Activated naive CD8-positive, alpha-beta T cell treated with anti-CD3 and anti-CD28 coated beads for 36 hours (primary cell): ENCODE measurements at places on chromosomes 11 and 22.

DNA sequence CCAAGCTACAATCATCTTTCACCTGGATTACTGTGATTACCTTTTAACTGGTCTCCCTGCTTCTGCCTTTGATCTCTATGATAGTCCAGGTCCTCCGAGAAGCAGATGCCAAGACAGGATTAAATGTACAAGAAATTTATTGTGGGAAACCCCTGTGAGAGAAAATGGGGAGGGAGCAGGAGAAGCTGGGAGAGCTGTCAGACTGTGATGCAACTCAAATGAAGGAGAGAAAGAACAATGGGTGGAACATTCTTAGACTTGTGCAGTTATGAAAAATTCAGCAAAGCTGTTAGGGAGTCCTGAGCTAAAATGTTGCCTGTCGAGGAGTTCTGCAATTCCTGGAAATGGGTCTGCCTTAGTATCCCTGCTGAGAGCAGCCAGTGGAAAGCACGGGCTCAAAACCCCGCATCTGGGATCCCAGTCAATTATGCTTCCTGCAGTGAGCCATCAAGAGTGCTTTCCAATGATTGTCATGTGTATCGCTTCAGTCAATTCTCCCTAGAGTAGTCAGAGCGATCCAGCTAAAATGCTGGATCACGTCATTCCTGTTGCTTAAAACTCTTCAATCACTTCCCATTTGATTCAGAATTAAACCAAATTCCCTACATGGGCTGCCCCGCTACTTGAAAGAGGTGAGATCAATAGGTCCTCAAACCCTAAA lies 16.5 kb upstream of the CSTF3 start:
- no peaks in the 10 kb centered on the region for H3K27me3 ChIP-seq
- H3K4me3 ChIP-seq: no peak overlapping the region
- H3K27ac ChIP-seq: no peak overlapping the region

DNA sequence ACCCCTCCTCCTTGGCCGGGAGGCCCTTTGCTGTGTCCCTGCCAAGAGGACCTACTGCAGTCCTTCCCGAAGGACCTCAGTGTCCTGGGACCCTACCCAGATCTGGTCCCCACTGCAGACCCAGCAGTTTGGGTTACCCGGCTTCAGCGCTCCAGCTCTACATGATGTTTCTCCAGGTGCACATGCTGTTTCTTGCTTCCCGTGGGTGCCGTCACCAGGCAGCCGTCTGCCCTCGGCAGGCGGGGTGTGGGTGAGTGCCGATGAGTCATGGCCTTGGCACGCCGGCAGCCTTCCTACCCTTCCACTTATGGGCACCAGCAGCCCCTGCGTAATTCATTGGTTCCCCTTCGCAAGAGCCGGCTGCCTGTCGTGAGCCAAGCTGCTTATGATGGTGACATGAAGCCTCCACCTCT lies 101.8 kb downstream of the BCR start:
- H3K4me1 ChIP-seq: peaks cover 14% of the 10 kb centered on the region
- H3K4me3 ChIP-seq: no peak overlapping the region
- no peak overlapping the region for H3K27ac ChIP-seq
- no peaks in the 10 kb centered on the region for H3K36me3 ChIP-seq
- DNase-seq: no peak
- no peaks in the 10 kb centered on the region for H3K27me3 ChIP-seq

GRCh38 chr11:8258289-8258688 lies 5.4 kb downstream of the LMO1 start:
- peaks cover 42% of the 10 kb centered on the region for H3K27me3 ChIP-seq
- H3K4me3 ChIP-seq: no peak overlapping the region
- DNase-seq: no peak
- no peaks in the 10 kb centered on the region for H3K4me1 ChIP-seq
- no peaks in the 10 kb centered on the region for H3K36me3 ChIP-seq

DNA sequence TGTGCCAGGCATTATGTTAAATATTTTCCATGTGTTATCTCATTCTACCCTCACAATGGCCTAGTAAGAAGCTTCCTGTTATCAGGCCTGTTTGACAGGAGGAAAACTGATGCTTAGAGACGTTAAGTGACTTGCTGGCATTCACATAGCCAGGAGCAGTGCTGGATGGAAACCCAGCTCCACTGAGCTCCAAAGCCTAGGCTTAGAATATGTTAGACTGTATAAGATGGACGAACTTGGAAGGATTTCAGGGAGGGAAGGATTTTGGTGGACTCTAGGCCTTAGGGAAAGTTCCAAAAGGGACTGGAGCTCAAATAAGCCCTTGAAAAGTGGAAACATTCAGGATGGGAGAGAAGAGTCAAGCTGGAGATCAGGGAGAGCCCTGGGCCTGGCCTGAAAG lies 2.1 kb downstream of the CD44 start:
- H3K27ac ChIP-seq: peak overlapping the region; percentile 86
- H3K36me3 ChIP-seq: peaks cover 56% of the 10 kb centered on the region
- DNase-seq: no peak
- peak overlapping the region; percentile 88 for H3K4me3 ChIP-seq

DNA sequence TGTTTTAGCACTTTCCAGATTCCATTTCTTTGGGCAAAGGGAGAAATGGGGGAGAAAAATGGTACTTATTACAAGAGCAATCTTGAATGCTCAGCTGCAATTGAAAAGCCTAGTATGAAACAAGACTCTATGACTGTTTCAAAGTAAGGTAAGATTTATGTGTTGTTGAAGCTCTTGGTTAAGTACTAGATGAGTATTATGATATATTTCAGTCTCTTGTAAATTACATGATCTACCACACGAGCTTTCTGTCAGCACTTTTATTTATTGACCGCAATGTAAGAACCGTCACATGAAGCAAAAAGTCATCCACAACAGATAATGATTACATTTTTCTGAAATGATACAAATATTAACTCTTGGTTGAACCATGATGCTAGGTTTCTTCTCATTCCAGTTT lies 906.7 kb upstream of the CHORDC1 start:
- no peaks in the 10 kb centered on the region for H3K36me3 ChIP-seq
- H3K27me3 ChIP-seq: no peaks in the 10 kb centered on the region
- no peak overlapping the region for H3K4me3 ChIP-seq
- no peaks in the 10 kb centered on the region for H3K4me1 ChIP-seq
- no peak for DNase-seq
- H3K27ac ChIP-seq: no peak overlapping the region

- no peaks in the 10 kb centered on the region for H3K4me1 ChIP-seq
- no peak overlapping the region for H3K4me3 ChIP-seq
- peaks cover 18% of the 10 kb centered on the region for H3K36me3 ChIP-seq
- no peaks in the 10 kb centered on the region for H3K27me3 ChIP-seq
These were observed 54.7 kb downstream of the PANX1 start for GRCh38 chr11:94183251-94183885.

GRCh38 chr11:35875466-35875865 lies 68.4 kb upstream of the LDLRAD3 start:
- H3K27ac ChIP-seq: no peak overlapping the region
- peaks cover 6% of the 10 kb centered on the region for H3K27me3 ChIP-seq
- no peaks in the 10 kb centered on the region for H3K36me3 ChIP-seq
- H3K4me3 ChIP-seq: no peak overlapping the region
- DNase-seq: no peak
- H3K4me1 ChIP-seq: no peaks in the 10 kb centered on the region

DNA sequence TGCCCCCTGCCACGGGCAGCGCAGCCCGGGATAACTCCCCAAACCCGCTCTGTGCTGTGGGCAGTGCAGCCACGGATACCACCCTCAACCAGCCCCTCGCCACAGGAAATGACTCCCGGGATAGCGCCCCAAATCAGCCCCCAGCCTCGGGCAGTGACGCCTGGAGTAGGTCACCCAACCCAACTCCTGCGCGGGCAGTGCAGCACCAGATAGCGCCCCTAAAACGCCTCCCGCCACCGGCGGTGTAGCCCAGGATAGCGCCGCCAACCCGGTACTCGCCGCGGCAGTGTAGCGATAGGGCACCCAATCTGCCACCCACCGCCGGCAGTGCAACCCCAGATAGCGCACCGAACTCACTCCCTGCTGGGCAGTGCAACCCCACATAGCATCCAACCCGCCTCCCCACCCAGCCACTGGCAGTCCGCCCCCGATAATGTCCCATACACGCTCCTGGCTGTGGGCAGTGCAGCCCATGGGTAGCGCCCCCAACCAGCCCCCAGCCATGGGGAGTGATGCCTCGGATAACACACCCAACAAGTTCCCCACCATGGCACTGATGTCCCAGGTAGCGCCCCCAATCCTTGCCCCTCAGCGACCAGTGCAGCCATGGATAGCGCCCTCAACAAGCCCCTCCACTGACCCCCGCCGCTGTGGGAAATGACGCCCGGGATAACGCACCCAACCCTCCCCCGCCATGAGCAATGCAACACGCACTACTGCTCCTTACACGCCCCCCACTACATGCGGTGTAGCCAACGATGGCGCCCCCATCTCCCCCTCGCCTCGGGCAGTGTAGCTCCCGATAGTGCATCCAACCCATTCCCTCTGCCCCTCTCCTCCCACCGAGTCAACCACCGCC lies 1.5 kb downstream of the RFPL2 start:
- H3K4me3 ChIP-seq: peak overlapping the region; percentile 69
- peaks cover 10% of the 10 kb centered on the region for H3K4me1 ChIP-seq
- H3K27ac ChIP-seq: no peak overlapping the region

- peak overlapping the region; percentile 7 for H3K27ac ChIP-seq
- no peak overlapping the region for H3K4me3 ChIP-seq
- no peaks in the 10 kb centered on the region for H3K4me1 ChIP-seq
- H3K27me3 ChIP-seq: peaks cover 10% of the 10 kb centered on the region
These were observed 339.8 kb upstream of the NARS2 start for GRCh38 chr11:78914503-78914902.

DNA sequence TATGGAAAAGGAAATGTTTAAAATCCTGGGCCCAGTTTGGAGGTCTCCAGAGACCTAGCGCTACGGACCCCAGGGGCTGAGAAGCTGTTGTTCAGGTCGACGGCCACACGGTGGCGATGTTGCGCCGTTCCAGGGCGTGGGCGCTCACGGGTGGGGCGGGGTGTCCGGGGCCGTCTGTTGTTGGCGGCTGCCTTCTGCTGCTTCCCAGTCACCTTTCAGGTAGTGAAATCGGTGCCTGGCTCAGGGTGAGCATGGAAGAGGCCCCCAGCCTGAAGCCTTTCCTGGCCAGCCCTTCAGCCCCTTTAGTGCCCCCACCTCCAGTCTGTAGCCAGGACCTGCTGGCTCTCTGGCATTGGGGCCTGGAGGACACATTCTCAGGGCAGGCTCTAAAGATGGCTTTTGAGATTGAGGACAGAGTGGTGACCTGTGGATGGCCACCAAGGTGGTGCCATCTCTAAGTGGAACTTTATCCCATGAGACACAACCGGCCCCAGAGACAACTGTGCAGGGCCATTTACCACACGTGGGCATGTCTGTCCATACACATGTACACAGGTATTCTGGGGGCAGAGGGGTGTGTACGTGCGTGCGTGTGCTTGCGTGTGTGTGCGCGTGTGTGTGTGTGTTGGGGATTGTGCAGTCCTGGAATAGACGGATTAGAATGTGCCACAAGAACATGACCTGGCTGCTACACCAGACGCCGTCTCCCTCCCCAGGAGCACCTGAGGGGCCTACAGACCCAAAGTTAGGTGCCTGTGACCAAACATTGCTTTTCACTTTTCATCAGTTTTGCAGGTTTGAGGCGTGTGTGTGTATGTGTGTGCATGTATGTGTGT lies 53.8 kb downstream of the ST14 start:
- H3K4me1 ChIP-seq: no peaks in the 10 kb centered on the region
- no peaks in the 10 kb centered on the region for H3K27me3 ChIP-seq
- no peak overlapping the region for H3K27ac ChIP-seq
- peak; percentile 70 for DNase-seq

DNA sequence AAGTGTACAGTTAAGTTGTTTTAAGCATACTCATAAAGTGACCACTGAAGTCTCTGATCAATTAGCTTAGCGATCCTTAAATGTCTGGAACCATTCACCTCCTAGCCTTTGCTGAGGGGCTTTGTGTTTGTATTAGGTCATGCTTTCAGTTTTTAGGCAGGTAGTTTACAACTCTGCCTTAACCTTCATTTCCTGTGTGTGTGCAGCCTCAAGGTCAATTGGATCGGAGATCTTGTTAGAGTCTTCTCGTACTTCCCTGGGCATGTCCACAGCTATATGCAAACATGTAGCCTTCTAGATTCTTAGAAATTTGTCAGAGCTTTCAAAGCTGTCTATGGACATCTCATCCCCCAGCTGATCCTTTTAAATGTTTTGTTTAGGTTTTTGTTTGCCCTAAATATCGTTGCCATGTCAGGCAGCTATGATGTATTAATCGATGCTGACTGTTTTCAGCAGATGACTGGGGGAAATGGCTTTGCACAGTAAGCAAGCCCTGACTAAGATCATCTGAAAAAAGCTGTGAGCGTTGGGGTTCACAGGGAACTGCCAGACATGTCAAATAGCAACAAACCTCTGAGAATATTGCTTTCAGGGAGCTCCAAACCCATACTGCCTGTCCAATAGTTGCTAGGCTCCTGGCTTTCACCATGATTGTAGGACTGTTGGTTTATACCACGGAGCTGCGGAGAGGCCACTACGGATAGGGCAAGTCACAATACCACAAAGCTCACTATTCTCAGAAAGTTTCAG lies 45.6 kb downstream of the GLYAT start:
- peaks cover 7% of the 10 kb centered on the region for H3K4me1 ChIP-seq
- no peak for DNase-seq
- H3K4me3 ChIP-seq: no peak overlapping the region
- no peaks in the 10 kb centered on the region for H3K27me3 ChIP-seq

DNA sequence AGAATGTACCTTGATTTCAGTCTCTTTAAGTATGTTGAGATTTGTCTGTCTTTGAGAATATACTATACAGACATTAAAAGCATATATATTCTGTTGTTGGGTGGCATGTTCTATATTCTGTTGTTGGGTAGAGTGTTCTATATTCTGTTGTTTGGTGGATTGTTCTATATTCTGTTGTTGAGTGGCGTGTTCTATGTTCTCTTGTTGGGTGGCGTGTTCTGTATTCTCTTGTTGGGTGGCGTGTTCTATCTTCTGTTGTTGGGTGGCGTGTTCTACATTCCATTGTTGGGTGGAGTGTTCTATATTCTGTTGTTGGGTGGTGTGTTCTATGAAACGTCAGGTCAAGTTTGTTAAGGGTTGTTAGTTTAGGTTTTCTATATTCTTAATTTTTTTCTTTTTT lies 27.1 kb upstream of the CTTN start:
- no peak overlapping the region for H3K27ac ChIP-seq
- H3K4me1 ChIP-seq: peaks cover 9% of the 10 kb centered on the region
- no peaks in the 10 kb centered on the region for H3K27me3 ChIP-seq

- no peak for DNase-seq
- H3K36me3 ChIP-seq: peaks cover 2% of the 10 kb centered on the region
- peaks cover 24% of the 10 kb centered on the region for H3K27me3 ChIP-seq
- H3K4me1 ChIP-seq: peaks cover 12% of the 10 kb centered on the region
These were observed 73.4 kb upstream of the TEAD1 start for GRCh38 chr11:12600829-12601228.

DNA sequence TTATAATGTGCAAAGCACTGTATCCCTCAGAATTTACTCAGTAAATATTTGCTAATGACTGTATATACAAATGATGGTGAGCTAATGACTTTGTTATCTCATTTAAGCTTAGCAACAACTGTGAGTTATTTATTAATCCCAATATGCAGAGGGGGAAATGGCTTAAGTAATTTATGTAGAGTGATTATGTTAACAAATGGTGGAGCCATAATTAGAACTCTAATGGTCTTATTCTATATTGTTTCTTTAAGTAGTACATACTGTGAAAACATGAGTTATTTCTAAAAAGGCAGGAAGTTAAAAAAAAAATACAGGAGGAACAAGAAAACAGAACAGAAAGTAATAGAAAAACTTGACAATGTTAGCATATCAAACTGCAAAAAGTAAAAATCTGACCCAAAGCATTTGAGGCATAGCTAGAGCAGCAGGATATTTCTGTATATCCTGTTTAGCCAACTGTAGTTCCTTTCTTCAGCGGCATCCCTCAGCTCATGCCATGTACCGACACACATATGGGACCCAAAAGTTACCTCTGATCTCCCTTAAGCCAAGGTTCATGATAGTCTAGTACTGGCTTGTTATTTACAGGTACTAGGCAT lies 94.2 kb downstream of the FCHSD2 start:
- H3K36me3 ChIP-seq: no peaks in the 10 kb centered on the region
- peaks cover 15% of the 10 kb centered on the region for H3K4me1 ChIP-seq
- no peaks in the 10 kb centered on the region for H3K27me3 ChIP-seq
- peak overlapping the region; percentile 71 for H3K27ac ChIP-seq
- no peak for DNase-seq
- H3K4me3 ChIP-seq: peak overlapping the region; percentile 40
